ENCODE measurements at places on chromosomes 7 and 10. TPM values are rescaled to one million over a fixed set of nuclear protein-coding genes. Genes with fewer than 3 reads are reported as not detected.

DNA sequence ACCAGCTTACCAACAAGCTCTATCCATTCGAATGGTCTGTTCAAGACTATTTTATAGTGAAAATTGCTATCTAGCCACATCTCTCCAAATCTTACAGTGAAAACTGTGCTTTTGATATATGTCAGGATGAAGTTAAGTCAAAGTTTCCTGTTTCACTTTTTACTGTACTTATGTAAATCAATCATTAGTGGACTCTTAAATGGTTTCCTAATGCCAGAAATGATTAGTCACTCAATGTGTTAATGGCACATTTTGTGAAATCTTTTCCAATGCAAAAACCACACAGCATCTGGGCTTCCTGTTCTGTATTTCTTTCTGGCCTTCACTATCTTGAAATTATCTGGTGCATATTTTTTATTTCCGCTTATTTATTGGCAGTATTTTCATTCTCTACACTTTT lies 87.3 kb upstream of the STEAP1B start:
- no peak for DNase-seq

DNA sequence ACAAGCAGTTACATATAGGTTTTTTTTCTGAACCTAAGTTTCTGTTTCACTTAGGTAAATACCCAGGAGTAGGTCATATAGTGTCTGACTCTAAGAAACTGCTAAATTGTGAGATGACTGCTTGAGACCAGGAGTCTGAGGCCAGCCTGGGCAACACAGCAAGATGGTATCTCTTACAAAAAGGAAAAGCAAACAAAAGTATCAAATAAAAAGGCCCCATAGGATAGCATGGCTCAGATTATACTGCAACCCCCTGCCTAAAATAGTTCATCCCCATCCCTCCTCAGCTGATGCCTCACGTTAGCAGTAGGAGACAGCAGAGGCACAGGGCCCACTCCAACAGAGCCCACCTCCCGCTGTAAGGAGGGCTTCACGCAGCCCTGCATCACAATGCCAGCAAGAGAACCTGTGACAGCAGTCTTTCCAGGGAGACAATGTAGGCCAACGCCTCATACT lies 90.3 kb downstream of the SRPK2 start:
- no peak for DNase-seq

DNA sequence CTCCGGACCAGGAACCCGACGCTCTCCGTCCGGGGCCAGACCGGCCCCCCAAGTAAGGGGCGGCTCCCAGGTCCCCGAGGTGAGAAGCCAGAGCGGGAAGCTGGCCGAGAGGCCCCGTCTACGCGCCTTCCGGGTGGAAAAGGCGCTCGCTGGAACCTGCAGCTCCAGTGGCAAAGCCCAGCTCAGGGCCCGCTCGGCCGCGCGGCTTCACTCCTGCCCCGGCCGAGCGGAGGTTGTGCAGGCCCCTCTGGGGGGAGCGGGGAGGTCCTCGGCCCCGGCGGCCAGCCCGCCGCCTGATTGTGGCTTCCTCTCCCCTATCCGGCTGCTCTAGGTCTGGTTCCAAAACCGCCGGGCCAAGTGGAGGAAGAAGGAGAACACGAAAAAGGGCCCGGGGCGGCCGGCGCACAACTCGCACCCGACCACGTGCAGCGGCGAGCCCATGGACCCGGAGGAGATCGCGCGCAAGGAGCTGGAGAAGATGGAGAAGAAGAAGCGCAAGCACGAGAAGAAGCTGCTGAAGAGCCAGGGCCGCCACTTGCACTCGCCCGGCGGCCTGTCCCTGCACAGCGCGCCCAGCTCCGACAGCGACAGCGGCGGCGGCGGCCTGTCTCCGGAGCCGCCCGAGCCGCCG lies 2.9 kb downstream of the UNCX start:
- no peak for DNase-seq

DNA sequence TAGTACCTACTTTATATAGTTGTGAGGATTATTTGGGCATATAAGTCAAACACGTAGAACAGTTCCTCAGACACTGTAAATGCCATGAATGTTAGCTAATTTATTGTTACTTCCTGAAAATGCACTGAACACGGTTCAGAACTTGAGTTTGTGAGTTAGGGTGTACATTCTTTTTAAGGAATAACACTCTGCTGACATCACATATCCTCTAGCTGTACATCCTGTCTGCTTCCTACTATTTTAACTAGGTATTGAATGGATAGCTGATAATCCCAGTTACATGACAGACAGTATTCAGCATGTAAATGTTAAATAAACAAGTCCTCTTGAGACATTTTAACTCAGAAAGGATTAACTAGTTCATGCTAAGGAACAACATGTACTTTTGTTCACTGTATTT lies 16.0 kb downstream of the SAMD8 start:
- no peak for DNase-seq

DNA sequence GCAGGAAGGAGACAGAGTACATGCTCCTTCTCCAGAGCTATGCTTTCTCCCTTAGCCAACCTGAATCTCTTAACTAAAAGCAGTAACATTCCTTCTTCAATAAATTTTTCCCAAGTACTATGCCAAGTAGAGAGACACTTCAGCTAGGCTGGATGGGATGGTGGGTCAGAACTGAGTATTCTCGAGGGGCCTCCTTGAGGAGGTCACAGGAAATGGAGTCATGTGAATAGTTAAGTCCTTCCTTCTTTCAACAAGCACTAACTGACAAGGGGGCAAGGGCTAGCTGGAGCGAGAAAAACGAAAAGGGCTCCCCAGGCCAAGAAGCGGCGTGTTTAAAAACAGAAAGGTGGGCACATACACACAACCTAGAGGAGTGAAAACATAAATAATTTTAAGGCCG lies 5.5 kb downstream of the RSU1 start:
- no peak for DNase-seq

GRCh38 chr7:53600296-53600695 lies 564.9 kb downstream of the POM121L12 start:
- DNase-seq = no peak

SLC26A3 gene
- total RNA-seq = not detected

MYL10 gene
- not detected for total RNA-seq

PPP1R3C gene
- total RNA-seq = not detected
